T-cell (primary cell): ENCODE measurements at places on chromosomes 4 and X. TPM values are rescaled to one million over a fixed set of nuclear protein-coding genes. Genes with fewer than 3 reads are reported as not detected.
A peak's percentile ranks its signal among the peaks of the same experiment; 100 is the strongest.

GRCh38 chrX:114619874-114620273, 36.0 kb downstream of the HTR2C start:
- no peak overlapping the region for H3K4me3 ChIP-seq
- H3K27ac ChIP-seq = no peak overlapping the region
- H3K27me3 ChIP-seq = no peaks in the 10 kb centered on the region
- no peaks in the 10 kb centered on the region for H3K36me3 ChIP-seq
- H3K4me1 ChIP-seq = no peaks in the 10 kb centered on the region

DNA sequence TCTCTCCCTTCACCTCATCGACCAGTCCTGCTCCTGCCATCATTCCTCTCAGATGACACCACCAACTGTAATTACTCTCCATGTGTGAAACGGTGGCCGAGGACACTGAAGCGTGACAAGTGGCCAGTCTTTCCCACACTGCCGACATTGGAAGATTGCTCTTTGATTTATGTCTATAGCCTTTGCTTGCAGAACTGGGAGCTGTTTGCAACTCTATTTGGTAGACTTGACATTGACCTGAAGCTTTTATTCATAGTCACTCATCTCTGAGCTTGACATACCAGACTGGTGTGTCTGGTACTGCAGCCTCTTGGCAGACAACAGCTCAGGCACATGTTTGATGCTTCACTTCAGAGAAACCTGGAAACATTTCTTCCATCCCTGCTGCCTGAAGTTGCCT, 121.8 kb upstream of the GALNT7 start:
- H3K4me3 ChIP-seq = no peak overlapping the region
- no peaks in the 10 kb centered on the region for H3K4me1 ChIP-seq
- no peak for DNase-seq
- no peaks in the 10 kb centered on the region for H3K36me3 ChIP-seq
- H3K27me3 ChIP-seq = no peaks in the 10 kb centered on the region

HSD17B13 gene
- 0.61 TPM for total RNA-seq

GRCh38 chrX:22666441-22666840, 333.3 kb upstream of the DDX53 start:
- H3K27me3 ChIP-seq = no peaks in the 10 kb centered on the region
- no peaks in the 10 kb centered on the region for H3K36me3 ChIP-seq
- H3K27ac ChIP-seq = no peak overlapping the region
- no peak overlapping the region for H3K4me3 ChIP-seq

LNX1 gene
- not detected for total RNA-seq

DNA sequence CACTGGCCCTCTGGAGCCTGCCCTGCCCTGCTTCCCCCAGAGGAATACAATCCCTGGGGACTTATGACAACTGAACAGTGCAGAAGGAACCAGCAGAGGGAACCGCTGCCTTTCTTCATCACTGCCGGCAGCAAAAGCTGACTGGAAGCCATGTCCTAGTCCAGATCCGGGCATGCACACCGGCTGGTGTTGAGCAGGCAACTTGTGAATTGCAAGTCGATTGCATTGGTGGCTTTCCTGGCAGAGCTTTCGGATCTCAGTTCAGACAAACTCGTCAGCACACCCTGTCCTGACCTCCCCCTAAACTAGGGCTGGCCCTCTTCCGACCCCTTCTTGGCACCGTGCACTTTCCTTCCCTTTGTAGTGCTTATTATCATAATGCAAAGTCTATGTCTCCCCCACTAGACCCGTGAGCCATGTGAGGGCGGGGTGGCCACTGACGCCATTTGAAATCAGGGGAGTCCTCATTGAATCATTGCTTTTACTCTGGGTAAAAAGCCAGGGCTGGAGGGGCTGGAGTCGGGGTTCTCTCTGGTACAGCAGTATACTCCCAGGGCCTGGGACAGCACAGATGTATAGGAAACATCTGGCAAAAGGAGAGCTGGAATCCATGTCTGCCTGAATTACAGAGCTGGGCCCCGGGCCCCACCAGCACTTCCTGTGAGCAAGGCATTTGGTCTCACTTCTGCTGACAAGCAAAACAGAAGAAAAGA, 1.8 kb downstream of the ARHGAP4 start:
- peak overlapping the region; percentile 77 for H3K4me3 ChIP-seq
- H3K27me3 ChIP-seq = no peaks in the 10 kb centered on the region
- peaks cover 5% of the 10 kb centered on the region for H3K4me1 ChIP-seq
- H3K27ac ChIP-seq = peak overlapping the region; percentile 72

DNA sequence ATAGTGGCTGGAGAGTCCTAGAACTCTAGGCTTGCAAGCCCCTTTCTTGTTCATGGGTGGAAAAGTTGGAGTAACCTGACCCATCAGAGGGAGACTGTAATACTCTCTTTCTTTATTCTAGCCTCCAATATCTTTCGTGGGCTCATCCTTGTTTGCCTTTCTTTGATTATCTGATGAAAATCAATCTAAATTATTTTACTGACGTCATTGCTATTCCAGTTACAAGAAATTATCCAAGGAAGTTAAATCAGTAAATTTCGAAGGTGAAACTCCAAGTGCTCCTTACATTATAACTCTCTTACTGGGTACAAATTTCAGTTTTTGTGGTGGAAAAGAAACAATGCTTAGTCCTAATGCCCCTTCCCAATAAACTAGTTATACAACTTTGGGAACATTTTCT, 412.9 kb downstream of the IDS start:
- H3K4me3 ChIP-seq = no peak overlapping the region
- H3K27ac ChIP-seq = no peak overlapping the region
- no peaks in the 10 kb centered on the region for H3K36me3 ChIP-seq
- H3K27me3 ChIP-seq = no peaks in the 10 kb centered on the region
- no peak for DNase-seq

DNA sequence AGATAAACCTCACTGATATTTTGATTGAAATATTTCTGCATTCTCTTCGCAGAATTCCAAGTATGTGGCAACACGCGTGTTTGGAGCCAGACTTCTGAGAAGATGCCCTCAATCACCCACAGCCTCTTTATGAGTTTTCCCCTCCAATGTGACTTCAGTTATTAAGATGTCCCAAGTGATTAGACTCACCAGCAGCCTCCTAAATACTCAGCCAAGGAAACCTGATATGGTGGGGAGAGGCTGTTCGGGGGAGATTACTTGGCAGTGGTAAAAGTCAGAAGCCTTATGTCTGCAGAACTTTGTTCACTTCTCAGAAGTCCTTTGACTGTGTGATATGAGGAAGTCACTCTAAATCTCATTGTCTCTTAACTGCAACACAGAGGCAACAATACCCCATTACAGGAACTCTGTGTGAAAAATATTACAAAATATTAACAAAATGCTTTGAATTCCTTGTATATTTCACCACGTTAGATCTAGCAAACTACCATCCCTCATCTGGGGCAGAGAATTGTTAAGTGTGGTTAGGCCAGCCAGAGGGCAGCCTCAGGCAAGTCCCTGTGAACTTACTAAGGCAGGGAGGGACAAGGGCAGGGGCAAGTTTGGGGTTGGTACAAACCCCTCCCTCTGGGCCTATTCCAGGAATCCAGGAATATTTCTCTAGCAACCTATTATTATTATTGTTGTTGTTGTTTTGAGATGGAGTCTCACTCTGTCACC, 151.4 kb upstream of the USP9X start:
- peak overlapping the region; percentile 65 for H3K27ac ChIP-seq
- no peaks in the 10 kb centered on the region for H3K4me1 ChIP-seq

DNA sequence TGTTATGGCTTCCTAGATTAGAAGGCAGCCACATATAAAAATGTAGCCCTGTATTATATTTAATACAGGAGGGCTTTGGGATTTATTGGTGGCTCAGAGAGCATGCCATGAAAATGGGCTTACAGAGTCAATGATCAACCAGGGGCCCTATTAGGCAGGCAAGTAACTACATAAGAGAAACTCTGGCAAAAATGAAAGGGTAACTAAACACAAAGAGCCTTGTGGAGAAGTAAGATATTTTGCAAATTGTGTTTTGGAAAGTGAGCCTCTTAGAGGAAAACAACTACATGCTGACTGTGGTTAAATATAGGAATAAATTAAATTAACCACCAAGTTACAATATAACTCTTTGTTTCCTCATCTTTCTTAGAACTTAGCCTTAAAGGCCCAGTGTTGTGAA, 5.5 kb downstream of the SAT1 start:
- no peak overlapping the region for H3K27ac ChIP-seq
- DNase-seq = no peak
- H3K4me3 ChIP-seq = no peak overlapping the region
- peaks cover 6% of the 10 kb centered on the region for H3K4me1 ChIP-seq

C4orf36 gene
- 0.79 TPM for total RNA-seq

DNA sequence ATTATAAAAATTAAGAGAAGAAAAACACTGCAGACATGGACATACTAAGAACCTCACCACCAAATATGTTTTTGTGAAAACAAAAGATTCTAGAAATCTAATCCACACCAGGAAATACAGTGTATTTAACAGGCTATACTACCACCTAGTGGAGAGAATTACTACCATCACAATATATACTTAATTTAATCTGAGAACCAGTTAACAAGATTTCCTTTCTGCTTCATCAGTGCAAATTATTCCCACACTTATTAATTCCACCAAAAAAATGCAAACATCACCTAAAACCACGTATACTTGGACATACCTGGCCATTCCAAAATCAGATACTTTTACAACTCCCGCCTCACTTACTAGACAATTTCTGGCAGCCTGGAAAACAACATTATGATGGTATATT, 7.0 kb upstream of the TXK start:
- no peak overlapping the region for H3K4me3 ChIP-seq
- H3K4me1 ChIP-seq = peaks cover 46% of the 10 kb centered on the region
- no peaks in the 10 kb centered on the region for H3K36me3 ChIP-seq
- no peak overlapping the region for H3K27ac ChIP-seq

DNA sequence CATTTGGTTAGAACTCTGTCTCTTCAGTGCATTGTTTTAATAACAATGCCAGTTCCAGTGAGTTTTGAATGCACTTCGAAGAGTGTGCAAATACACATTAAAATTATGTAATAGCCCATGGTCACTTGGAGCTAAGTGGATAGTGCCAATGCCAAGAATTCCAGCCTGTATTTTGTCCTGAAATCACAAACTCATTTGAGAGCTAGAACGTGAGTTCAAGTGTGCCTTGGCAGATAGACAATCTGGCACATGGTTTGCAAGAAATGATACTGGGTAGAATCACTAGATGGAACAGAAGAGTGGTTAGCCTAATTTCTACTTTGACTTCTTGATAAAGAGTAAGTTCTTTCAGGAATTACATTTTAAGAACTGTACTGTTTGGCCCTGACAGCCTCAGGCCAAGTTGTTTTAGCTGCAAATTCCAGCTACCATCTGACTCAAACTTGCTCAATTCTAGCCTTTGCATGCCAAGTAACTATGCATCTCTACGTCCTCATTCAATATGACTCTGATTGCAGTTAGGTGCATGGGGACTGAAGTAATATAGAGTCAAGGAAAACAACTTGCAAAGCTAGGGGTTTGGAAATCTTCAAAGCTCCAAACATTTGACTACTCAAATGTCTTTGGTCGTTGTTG, 131.9 kb upstream of the SMIM31 start:
- no peak overlapping the region for H3K27ac ChIP-seq
- peaks cover 7% of the 10 kb centered on the region for H3K27me3 ChIP-seq
- no peaks in the 10 kb centered on the region for H3K36me3 ChIP-seq
- no peak for DNase-seq
- H3K4me3 ChIP-seq = no peak overlapping the region

GRCh38 chrX:1455948-1456280, 3.2 kb upstream of the ASMTL start:
- H3K4me3 ChIP-seq = no peak overlapping the region
- H3K27me3 ChIP-seq = no peaks in the 10 kb centered on the region
- H3K36me3 ChIP-seq = no peaks in the 10 kb centered on the region
- H3K27ac ChIP-seq = no peak overlapping the region
- peaks cover 48% of the 10 kb centered on the region for H3K4me1 ChIP-seq
- DNase-seq = no peak

DNA sequence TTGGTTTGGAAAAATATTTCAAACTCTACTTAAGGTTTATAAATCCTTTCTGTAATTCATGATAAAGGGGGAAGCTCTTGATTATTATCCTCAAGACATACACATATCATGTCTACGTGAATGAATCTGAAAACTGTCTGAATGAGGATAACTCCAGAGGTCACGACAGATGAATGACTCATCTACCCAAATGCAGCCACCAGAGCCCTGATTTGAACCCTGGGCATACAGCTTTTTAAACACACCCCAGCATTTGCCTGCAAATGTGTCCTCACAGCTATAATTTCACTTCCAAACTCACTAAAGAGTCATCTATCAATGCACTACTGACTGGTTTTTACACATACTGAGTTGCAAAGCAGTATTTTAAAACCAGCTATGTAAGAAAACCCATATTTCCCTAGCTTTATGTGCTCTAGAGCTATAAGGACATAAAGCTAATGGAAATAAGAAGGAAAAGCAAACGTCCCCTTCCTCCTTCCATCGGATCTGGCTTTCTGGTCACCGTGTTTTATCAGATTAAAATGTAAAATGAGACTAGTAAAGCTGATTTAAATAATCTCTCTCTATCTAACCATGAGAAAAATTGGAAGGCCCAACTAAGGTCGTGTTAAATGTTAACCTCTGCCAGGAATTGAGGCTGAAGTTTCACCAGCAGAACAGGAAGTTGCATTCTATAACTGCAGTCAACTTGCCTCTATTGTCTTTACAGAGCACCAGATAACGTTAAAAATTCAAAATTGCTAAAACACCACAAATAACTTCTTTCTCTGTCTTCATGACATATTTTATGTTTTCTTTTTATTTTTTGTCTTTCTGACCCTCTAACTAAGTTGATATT, 63.1 kb upstream of the SPP1 start:
- H3K4me1 ChIP-seq = no peaks in the 10 kb centered on the region
- no peaks in the 10 kb centered on the region for H3K36me3 ChIP-seq
- H3K27ac ChIP-seq = no peak overlapping the region
- H3K4me3 ChIP-seq = no peak overlapping the region
- DNase-seq = no peak

DNA sequence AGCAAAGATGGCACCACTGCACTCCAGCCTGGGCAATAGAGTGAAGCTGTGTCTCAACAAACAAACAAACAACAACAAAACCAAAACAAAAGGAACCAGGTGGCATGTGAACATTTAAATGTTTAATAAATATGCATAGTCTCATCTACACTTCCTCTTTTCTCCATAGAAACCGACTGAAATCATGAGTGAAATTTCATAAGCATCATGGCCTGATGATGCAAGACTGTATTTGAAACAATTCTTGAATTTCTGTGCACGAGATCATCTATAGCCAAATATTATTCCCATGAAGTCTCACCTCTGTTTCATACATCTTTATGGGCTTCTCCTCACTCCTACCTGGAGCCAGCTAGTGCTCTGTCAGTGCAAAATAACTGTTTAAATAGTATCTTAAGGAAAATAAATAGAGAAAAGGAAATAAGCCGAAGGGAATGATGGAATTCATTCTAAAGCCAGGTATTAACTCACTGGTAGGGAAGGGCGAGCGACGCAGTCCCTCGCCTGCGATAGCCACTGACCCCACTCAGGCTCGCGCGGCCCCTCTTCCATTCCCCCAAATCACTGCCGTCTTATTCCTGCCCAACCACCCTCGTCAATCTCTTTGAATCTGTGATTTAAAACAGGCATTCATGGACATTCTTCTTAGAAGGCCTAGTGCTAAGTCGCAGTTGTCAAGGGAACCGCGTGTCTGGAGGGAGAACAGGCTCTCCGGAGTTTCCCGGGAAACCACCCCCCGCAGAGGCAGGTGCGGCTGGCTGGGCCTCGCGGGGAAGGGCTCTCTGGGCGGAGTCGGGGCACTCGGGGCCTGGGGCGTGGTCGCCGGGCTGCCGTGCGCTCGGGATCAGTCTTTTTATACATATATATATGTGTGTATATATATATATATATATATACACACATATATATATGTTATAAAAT, 52.4 kb upstream of the TRIM2 start:
- peaks cover 9% of the 10 kb centered on the region for H3K27me3 ChIP-seq
- no peak for DNase-seq
- no peak overlapping the region for H3K27ac ChIP-seq
- H3K4me1 ChIP-seq = peaks cover 10% of the 10 kb centered on the region
- no peaks in the 10 kb centered on the region for H3K36me3 ChIP-seq
- H3K4me3 ChIP-seq = no peak overlapping the region
